ENCODE measurements at places on chromosomes 7 and 10.

GRCh38 chr7:35735396-35735795 is 40.5 kb upstream of the HERPUD2 start:
- no peak for DNase-seq

DNA sequence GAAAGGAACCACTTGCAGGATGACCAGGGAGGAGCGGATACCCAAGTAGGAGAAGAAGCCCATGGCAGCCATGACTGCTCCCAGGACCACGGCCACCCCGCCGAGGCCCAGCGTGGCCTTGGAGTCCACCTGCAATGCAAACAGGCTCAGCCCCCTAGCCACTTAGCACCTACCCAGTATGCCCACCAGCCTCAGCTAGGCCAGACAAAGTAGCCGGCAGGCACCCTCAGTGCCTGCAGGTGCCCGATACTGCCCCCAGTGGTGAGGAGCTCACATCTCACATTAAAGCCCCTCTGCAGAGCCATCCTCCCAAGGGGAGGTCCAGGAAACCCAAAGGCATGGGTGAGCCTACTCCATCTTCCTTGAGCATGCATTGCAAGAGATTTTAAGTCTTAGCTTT is 6.6 kb downstream of the NPC1L1 start:
- DNase-seq, result peak; percentile 11

DNA sequence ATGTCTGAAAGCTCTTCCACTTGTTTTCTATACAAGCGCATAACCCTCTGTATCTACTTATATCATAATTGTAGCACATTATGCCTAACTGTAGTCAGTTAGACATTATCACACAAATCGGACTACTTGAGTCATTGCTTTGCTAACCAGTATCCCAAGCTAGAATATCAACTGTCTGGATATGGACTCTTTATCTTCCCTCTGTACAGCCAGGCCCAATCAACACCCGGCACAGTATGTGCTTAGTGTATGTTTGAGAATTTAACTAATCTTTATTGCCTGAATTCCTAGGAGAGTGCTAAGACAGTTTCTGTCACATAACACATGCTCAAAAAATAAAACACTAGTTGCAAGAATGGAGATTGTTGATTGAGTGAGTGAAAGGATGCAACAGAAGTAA is 211.2 kb downstream of the ARL4A start:
- DNase-seq, result no peak

GRCh38 chr10:5744849-5745248 is 60.2 kb downstream of the TASOR2 start:
- DNase-seq, result no peak

DNA sequence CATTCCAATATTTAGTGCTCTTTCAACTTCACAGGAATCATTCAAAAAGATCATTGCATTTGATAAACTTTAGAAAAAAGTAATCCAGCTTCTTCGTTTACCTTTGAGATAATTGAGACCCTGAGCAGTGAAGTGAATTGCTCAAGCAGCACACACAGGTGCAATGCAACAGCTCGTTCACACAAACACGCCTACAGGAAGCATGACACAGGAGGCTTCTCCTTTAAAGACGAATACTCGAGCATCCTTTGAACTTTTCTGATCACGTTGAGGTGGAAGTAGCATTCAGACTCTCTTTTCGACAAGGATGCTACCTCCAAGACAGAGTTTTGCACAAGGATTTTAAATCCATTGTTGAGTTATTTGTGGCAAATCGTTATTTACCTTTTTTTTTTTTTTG is 18.0 kb upstream of the RSU1 start:
- DNase-seq, result no peak

All from activated T-cell treated with anti-CD3 and anti-CD28 coated beads for 4 hours (primary cell).